ENCODE measurements at places on chromosomes 13 and 19.

DNA sequence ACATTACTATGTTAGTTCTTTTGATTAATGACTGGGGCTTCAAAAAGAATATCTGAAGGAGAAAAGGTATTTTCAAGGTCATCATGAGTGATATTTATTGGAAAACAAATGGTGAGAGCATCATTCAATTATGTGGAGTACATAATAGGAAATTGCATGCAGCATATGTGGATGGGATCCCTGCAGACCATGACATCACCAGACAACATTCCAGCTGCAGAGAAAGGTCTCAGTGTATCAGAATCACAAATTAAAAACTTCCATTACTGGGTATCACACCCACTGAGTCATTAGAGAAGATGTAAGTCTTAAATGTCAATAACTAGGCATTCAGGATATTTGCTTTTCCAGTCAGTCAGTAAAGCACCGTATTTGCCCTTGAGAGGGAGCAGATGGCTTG is 574.4 kb upstream of the SLC10A2 start:
- ATAC-seq = peak; percentile 59

GRCh38 chr13:84096216-84096615 is 213.9 kb upstream of the SLITRK1 start:
- no peak for ATAC-seq

- no peak for ATAC-seq
Measured at GRCh38 chr19:29845574-29846176, 33.9 kb downstream of the CCNE1 start.

- no peak for ATAC-seq
Measured at GRCh38 chr19:35732540-35733179, 9.6 kb downstream of the IGFLR1 start.

DNA sequence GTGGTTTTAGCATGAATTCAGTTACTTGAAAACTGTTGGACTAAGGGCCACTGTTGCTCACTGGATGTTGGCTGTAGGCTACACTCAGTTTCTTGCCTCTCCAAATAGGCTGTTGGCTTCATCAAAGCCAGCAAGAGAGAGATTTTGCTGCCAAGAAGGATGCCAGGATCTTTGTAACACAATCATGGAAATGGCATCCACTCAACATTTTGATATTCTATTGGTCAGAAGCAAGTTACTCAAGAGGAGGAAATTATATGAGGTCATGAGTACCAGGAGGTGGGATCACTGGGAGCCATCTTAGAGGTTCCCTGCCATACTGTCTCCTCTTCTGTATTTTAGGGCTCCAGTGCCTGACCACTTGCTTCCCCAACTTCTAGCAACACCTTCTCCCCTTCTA is 30.6 kb downstream of the SYDE1 start:
- no peak for ATAC-seq

DNA sequence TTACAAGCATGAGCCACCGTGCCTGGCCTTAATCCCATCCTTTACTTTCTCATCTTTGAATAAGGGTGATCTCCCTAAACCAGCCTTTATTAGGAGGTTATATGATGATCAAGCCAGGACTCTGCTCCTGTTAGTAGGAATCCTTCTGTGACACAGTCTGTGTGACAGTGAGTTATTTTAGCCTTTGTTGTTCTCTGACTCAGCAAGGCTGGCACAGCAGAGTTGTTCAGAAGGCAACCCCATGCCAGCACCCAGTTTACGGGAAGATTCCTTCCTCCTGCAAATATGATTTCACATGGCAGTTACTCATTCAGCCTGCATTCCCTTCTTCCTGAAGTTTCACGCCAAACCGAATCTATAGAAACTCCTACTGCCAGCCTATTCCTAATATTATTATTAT is 10.5 kb upstream of the MIER2 start:
- ATAC-seq = peak; percentile 70

GRCh38 chr19:18049385-18049784 is 37.3 kb downstream of the IL12RB1 start:
- no peak for ATAC-seq

GRCh38 chr13:64510747-64511146 is 2719.4 kb downstream of the PCDH9 start:
- no peak for ATAC-seq

DNA sequence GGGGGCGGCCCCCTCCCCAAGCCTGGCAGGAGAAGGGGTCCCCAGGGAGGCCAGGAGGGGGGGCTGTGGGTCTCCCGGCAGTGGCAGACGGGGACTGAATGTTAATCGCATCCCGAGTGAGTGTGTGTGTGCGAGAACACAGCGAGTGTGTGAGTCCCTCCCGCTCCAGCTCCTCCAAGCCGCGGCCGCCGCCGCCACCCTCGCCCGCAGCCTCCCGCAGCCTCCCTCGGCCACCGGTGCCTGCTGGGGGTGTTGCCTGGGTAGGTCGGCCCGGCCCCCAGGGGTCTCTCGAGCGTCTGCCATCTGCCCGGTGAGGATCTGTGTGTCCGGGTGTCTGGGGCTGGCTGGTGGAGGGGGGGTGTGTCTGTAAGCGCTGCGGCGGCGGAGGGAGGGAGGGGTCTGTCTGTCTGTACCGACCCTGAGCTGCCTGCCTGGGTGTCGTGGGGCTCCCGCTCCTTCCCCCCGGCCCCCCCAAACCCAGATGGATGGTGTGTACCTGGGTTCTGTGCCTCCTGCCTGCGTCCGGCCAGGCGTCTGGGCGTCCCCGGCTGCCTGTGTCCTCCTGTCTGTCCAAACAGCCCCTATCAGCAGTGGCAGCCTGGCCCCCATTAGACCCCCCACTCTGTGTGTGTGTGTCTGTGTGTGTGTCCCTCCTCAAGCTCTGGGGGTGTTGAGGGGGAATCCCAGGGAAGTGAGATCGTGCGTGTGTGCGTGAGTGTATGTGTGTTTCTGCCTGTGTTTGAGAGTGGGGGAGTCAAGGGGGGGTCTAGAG is at the start of gene GRIN2D:
Gene GRIN2D (plus strand): TSS at position 110 of the 772 bp plus-strand sequence. CDS start 4,725 bp downstream, outside the sequence.
- peak; percentile 6 for ATAC-seq

DNA sequence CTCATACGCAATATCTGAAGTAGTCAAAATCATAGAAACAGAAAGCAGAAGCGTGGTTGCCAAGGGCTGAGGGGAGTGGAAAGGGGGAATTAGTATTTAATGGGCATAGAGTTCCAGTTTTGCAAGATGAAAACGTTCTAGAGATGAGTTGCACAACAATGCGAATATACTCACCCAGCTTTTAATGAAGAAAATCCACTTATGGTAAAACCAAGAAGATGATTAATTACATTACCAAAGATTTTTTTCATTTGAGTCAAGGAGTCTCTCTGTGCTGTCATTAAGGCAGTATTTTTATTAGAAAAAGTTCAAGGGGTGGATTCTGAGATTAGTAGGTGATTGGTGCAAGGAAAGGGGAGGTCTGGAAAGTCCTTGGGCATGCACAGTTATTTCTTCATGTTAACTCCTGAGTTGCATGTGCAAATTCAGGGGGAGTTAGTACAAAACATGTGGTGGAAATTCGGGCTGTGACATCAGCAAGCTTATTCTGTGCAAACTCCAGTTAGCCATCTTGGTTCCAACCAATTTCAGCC is 6.9 kb upstream of the CBY2 start:
- peak; percentile 95 for ATAC-seq

DNA sequence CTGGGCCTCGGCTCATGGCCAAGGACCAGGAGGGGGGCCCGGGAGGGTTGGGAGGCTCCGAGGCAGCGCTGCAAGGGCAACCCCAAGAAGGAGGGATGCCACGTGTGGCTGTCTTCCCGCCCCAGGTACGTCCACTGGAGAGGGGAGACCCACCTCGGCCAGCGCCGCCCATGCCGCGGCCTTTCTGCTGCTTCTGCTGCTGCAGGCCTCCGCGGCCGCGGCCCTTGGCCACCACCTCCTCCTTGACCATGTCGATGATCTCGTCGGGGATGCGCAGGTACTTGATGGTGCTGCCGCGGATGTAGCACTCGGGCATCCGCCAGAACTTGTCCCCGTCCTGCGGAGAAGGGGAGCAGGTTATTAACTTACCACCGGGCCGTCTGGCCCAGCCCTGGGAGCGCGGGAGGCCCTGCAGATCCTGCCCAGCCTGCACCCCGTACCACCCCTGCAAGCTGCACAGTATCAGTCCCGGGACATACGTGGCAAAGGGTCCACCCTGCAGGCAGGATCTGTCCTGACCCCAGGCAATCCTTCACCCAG is 13.3 kb downstream of the LSM4 start:
- no peak for ATAC-seq

DNA sequence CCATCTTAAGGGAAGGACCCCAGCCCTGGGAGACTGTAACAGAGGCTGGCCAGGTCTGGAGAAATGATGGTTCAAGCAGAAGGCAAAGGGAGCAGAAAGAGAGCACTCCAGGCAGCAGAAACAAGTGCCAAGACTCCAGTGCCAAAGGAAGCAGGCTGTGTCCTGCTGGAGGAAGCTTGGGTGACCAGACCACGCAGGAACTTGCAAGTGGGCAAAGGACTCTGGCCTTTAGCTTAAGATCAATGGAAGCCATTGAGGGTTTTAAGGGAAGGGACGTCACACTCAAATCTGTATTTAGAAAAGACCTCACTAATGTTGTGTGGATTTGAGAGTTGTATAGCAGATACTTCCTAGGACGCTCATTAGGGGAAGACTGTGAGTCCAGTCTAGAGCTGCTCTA is 95.5 kb downstream of the MIPEP start:
- ATAC-seq = no peak

DNA sequence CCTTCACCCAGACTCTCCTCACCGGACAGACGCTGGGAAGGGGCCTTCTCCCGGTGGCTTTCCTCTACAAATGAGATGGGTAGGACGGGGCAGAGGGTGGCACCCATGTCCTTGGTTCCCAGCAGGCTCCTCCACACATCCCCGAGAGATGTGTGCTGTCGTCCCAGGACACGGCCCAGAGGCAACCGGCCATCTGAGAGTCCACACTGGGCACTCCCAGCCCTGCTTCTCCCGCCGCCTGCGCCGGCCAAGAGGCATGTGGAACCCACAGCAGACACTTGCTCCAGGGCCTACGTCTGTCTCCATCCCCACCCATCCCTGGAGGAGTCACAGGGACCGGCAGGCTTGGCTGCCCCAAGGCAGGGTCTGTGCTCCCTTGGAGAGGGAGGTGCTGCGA is 179.9 kb downstream of the KDM4B start:
- no peak for ATAC-seq

DNA sequence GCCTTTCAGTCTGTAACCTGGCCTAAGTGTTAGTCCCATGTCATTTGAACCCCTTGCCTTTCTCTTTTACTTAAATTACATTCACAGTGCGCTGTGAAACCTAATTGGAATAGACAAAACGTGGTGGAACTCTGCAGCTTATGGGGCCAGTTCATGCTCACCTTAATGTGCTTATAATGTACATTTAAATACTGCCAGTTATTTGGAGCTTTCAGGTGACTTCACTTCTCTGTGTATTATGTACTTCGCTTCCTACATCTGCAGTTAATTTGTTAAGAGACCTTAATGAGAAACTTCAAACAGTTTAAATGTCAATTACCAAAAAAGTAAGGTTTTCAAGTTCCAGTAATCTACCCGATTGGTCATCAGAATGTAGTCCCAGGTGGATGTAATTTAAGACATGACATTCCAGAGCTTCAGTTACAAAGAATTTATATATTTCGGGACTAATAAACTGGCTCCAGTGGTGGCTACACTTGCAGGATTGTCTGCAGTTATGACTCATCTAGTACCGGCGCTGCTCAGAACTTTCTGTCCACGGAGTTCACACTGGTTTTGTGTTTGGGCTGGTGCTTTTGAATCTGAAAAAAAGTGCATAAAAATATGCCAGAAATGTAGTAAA is 125.3 kb downstream of the TM9SF2 start:
- ATAC-seq = no peak

GRCh38 chr19:12801466-12802266 is at the start of the genes PRDX2 and THSD8:
PRDX2 (minus strand) TSS chr19:12801800; CDS start chr19:12801261, 539 bp downstream.
THSD8 (plus strand) TSS chr19:12802069; CDS start chr19:12802072, 3 bp downstream.
- peak; percentile 81 for ATAC-seq

DNA sequence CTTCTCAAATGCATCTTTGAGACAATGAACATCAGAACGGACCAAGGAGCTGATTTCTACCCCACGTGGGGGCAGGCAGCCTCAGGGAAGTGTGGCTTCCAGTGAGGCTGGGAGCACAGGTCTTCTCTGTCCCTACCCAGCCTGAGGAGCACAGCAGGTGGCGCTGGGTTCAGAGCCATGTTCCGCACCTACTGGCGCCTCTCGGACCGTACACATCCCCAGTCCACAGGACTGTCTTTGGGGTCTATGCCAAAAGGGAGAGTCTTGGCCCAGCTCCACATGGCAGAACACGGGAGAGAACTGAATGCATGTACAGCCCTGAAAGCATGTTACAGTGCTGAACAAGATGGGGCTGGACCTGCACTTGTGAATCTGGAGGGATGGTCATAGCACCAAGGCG is 22.6 kb downstream of the SUGP1 start:
- no peak for ATAC-seq

GRCh38 chr13:93378184-93378583 is 151.6 kb downstream of the GPC6 start:
- peak; percentile 47 for ATAC-seq

- ATAC-seq = no peak
Measured at GRCh38 chr13:26010487-26011207, 41.2 kb downstream of the SHISA2 start.

GRCh38 chr13:54687173-54687572 is 1658.6 kb downstream of the OLFM4 start:
- no peak for ATAC-seq

DNA sequence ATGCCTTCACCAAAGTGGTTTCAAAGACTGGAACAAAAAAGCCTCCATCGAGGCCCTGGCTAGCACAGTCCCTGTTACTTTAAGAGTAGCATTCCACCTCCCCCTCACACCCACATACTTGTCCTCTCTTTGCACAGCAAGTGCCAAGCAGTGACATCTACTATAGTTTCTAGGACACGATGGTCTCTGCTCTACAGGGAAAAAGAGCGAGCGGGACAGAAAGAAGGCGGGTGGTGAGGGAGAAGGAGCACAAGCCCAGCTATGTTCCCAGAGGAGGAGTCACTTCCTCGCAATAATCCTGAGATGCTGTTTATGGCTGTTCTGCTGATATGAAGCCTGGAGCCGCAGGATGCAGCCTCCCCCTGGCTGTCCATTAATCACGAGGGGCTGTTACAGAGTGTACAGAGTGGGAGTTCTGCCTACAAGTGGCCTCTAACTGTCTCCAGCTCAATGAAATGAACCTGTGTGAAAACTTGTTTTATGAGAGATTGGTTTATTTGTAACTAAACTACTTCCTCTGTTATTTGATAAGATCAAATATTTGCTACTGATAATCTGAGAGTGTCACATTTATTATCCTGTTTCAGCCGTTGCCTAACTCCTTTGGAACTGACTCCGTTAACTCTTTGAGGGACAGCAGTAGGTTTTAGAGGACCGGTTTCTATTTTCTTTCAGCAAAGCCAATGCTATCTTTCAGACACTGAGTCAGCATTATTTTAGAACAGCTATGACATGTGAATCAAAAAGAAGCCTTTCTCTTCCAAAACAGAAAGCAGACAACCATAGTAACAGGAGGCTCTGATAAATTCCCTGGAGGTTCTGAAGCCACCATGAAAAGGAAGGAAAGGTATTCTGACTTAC is 208.0 kb downstream of the SPRY2 start:
- ATAC-seq = peak; percentile 97

GRCh38 chr19:45305421-45305820 is 17.3 kb downstream of the CKM start:
- no peak for ATAC-seq

- no peak for ATAC-seq
Measured at GRCh38 chr19:41354343-41354953, 726 bp upstream of the TGFB1 start.

DNA sequence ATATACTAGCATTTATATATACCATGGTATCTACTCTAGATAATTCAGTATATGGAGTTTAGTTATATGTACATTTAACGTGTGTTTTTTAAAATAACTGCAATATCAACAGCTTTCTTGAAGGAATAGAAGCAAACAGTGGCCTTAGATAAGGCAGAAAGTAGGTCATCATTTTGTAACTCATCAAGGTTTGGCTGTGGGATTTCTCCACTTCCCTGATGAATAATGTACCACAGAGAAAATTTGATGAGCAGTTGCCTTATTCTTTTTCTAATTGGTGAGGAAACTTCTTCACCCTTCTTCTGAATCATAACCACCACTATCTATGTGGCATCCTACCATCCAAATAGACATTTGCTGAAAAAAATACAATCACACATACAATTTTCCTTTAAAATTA is 590.2 kb upstream of the SPRY2 start:
- no peak for ATAC-seq
